ENCODE measurements at places on chromosomes 4 and X.
A peak's percentile ranks its signal among the peaks of the same experiment; 100 is the strongest.

- no peaks in the 10 kb centered on the region for H3K27me3 ChIP-seq
- no peak overlapping the region for H3K4me3 ChIP-seq
- H3K27ac ChIP-seq = no peak overlapping the region
- H3K4me1 ChIP-seq = no peaks in the 10 kb centered on the region
- DNase-seq = no peak
Observed at GRCh38 chr4:76772498-76773106, 125.3 kb downstream of the SOWAHB start.

DNA sequence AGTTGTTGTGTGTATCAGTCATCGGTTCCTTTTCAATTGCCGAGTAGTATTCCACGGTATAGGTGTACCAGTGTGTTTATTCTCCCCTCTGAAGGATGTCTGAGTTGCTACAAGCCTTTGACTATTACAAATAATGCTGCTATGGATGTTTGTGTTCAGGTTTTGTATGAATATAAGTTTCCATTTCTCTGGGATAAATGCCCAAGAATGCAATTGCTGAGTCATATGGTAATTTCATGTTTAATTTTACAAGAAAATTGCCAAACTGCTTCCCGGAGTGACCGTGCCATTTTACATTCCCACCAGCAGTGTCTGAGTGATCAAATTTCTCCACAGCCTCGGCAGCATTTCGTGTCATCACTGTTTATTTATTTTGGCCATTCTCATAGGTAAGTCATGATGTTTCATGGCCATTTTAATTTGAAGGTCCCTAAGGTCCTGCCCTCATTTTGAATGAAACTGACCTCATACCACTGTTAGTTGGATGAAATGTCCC is 73.9 kb downstream of the IRF2 start:
- peak; percentile 84 for DNase-seq
- no peak overlapping the region for H3K4me3 ChIP-seq
- peaks cover 14% of the 10 kb centered on the region for H3K4me1 ChIP-seq
- peak overlapping the region; percentile 83 for H3K27ac ChIP-seq
- H3K36me3 ChIP-seq = no peaks in the 10 kb centered on the region

DNA sequence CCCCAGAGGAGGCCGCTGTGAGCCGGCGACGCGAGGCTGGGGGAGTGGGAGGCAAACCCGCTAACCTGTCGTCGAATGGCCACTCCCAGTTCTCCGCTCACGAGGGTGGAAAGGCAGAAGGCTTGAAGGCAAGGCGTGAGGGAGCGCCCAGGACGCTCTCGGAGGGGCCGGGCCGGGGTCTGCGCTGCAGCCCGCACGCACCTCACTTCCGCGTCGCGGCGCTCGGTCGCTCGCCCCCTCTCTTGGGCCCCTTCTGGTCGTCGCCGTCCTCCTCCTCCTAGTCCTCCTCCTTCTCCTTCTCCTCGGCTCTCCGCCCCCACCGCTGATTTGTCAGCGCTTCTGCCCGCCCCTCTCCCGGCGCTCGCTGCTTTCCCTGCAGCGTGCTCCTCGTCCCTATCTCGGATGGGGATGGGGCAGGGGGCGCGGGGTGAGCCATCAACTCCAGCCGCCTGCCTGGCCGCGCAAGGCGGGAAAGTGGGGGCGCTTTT is at the start of gene SNCA:
Gene SNCA, minus strand, starts transcription at position 265 of the 488 bp plus-strand sequence. CDS start 1,494 bp downstream, outside the sequence.
- peak within 1 kb of the TSS; percentile 57 for H3K4me3 ChIP-seq
- no peaks in the 10 kb centered on the region for H3K27me3 ChIP-seq
- H3K4me1 ChIP-seq = no peaks in the 10 kb centered on the region
- no peaks in the 10 kb centered on the region for H3K36me3 ChIP-seq
- no peak for DNase-seq
- H3K27ac ChIP-seq = no peak within 1 kb of the TSS

GRCh38 chr4:163703251-163703650 is 208.8 kb downstream of the TMA16 start:
- no peak overlapping the region for H3K27ac ChIP-seq
- no peak overlapping the region for H3K4me3 ChIP-seq
- H3K27me3 ChIP-seq = no peaks in the 10 kb centered on the region

- H3K4me3 ChIP-seq = no peak overlapping the region
- no peaks in the 10 kb centered on the region for H3K27me3 ChIP-seq
- peak overlapping the region; percentile 61 for H3K27ac ChIP-seq
- peaks cover 49% of the 10 kb centered on the region for H3K4me1 ChIP-seq
- H3K36me3 ChIP-seq = peaks cover 17% of the 10 kb centered on the region
- DNase-seq = no peak
Observed at GRCh38 chr4:40579983-40580382, 49.7 kb downstream of the RBM47 start.

DNA sequence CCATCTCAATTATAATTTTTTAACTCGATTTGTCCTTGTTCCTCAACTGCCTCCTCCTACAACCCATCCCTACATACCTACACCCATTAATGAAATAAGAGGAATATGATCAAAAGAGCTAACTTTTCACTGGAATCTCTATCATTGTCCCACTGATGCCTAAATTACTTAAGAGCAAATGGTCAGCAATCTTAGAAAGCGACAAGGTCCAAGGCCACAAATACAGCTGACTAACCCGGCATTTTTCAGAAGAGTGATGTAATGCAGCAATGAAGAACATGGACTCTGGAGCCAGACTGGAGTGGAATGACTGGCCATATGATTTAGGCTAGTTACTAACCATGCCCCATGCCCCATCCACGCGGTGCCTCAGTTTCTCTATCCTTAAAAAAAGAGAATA is 56.2 kb downstream of the PPA2 start:
- no peaks in the 10 kb centered on the region for H3K27me3 ChIP-seq
- DNase-seq = no peak

GRCh38 chr4:25857403-25857802 is 5.4 kb downstream of the SEL1L3 start:
- H3K27me3 ChIP-seq = no peaks in the 10 kb centered on the region
- no peaks in the 10 kb centered on the region for H3K36me3 ChIP-seq
- H3K27ac ChIP-seq = no peak overlapping the region
- no peak for DNase-seq

DNA sequence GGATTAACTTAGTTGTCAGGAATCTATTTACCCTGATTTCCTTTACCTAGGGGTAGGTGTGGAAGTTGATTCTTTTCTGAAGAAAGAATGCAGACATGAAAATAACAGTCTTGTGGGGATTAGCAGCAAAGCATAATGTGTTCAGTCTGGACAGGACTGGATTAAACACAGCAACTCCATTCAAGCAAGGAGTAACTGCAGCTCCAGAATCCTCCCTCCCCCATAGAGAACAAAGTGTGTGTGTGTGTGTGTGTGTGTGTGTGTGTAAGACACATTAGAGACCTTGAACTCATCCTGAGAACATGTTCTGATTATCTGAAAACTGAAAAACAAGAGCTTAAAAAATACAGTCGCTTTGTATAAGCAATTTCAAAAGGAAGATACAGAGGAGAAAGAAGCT is 9.3 kb downstream of the C4orf54 start:
- no peak overlapping the region for H3K27ac ChIP-seq
- H3K4me1 ChIP-seq = no peaks in the 10 kb centered on the region
- DNase-seq = no peak
- no peak overlapping the region for H3K4me3 ChIP-seq

DNA sequence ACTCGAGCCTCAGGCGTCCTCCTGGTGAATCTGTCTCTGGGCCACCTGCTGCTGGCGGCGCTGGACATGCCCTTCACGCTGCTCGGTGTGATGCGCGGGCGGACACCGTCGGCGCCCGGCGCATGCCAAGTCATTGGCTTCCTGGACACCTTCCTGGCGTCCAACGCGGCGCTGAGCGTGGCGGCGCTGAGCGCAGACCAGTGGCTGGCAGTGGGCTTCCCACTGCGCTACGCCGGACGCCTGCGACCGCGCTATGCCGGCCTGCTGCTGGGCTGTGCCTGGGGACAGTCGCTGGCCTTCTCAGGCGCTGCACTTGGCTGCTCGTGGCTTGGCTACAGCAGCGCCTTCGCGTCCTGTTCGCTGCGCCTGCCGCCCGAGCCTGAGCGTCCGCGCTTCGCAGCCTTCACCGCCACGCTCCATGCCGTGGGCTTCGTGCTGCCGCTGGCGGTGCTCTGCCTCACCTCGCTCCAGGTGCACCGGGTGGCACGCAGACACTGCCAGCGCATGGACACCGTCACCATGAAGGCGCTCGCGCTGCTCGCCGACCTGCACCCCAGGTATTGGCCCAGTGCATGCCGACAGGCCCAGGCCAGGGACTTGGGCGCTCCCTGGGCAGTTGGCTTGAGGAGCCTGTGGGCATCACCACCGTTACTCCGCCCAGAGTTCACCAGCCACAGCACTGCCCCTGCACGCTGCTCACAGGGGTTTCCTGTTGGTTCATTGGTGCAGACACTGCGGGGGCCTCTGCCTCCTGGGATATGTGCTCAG is 1.1 kb downstream of the GPR78 start:
- DNase-seq = no peak
- no peaks in the 10 kb centered on the region for H3K4me1 ChIP-seq
- H3K27me3 ChIP-seq = no peaks in the 10 kb centered on the region
- H3K27ac ChIP-seq = no peak overlapping the region
- H3K4me3 ChIP-seq = no peak overlapping the region

GRCh38 chr4:41796545-41797210 is 48.2 kb upstream of the PHOX2B start:
- H3K4me3 ChIP-seq = no peak overlapping the region
- H3K27ac ChIP-seq = no peak overlapping the region
- no peak for DNase-seq
- H3K4me1 ChIP-seq = no peaks in the 10 kb centered on the region

DNA sequence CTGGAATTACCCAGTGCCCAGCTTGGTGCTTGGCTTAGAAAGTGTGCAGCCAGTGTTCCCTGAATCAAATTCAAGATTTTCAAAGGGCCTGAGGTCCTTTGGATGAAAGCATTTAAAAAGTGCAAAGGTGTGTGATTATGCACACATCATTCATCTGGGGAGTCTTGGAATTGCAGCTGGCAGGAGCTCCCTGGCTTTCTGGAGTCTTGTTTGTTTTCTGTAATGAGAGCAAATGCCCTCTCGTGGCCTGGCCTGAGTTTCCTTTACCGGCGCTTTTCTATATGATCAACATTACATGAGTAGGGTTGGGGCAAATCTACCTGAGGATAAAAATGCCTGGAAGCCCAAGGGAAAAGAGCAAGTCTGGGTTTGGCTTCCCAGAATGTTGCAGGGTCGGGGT is 24.6 kb upstream of the SORCS2 start:
- no peaks in the 10 kb centered on the region for H3K36me3 ChIP-seq
- no peak overlapping the region for H3K4me3 ChIP-seq
- H3K27ac ChIP-seq = no peak overlapping the region
- H3K27me3 ChIP-seq = 0 out of 2 replicates have a peak, but pooled peaks cover 3% of the 10 kb centered on the region
- no peaks in the 10 kb centered on the region for H3K4me1 ChIP-seq

DNA sequence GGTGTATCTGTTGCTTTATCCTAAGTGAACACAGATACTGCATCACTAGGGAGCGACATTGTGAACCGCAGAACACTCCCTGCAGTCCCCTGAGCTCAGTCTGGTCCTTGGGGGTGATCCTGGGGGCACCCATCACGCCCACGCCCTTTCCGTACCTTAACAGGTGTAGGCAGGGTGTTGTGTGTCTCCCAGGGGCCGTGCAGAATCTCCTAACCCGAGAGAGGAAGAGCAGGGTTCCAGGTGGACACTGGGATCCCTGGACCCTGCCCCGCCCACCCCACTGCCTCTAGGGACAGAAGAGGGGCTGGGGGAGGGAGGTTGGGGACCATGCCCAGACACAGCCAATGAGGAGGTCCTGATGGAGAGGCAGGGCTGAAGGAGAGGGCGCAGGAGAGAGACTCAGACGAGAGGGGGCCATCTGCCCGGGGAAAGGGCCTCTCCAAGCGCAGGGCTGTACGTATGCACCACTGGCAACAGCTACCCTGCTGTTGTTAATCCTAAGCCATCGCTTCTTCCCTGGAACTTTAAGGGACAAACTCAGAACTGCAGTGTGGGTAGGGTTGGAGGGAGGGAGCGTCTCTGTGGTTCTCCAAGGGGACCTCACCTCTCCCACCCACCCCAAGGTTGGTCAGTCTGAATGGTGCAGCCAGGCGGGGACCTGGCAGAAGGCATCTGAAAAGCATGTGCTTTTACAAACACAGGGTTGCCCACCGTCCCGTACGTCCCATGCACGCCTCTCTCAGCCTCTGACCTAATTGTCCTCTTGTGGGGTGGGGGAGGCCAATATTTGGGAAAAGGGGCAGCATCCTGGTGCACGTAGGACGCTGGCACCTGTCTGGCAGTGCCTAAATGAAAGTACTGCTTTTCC is 2.5 kb downstream of the P2RY8 start:
- no peak overlapping the region for H3K27ac ChIP-seq
- no peaks in the 10 kb centered on the region for H3K27me3 ChIP-seq
- DNase-seq = no peak
- no peaks in the 10 kb centered on the region for H3K4me1 ChIP-seq

- no peak overlapping the region for H3K27ac ChIP-seq
- no peaks in the 10 kb centered on the region for H3K4me1 ChIP-seq
- no peaks in the 10 kb centered on the region for H3K27me3 ChIP-seq
- DNase-seq = peak; percentile 29
- no peaks in the 10 kb centered on the region for H3K36me3 ChIP-seq
Observed at GRCh38 chrX:30301963-30302362, 7.2 kb downstream of the NR0B1 start.

DNA sequence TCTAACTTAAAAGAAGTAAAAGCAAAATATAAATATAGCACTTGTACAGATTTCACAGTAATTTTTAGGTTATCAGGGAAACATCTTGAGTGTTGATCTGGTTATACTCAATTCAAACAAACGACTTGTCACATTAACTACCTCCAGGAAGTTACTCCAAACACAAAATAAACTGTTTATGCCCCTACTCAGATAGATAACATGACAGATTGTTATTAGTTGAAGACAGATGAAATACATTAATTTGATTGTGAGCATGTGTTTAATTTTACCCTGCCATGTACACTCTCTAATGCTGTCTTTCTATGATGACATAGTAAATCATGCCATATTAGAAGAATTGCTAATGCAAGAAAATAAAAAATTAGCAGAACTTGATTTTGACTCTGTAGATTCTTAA is 88.0 kb downstream of the RAB28 start:
- DNase-seq = no peak
- no peak overlapping the region for H3K27ac ChIP-seq
- no peaks in the 10 kb centered on the region for H3K4me1 ChIP-seq
- no peaks in the 10 kb centered on the region for H3K27me3 ChIP-seq
- no peaks in the 10 kb centered on the region for H3K36me3 ChIP-seq

GRCh38 chr4:146310319-146311021 is 96.1 kb downstream of the REELD1 start:
- no peaks in the 10 kb centered on the region for H3K27me3 ChIP-seq
- H3K4me1 ChIP-seq = no peaks in the 10 kb centered on the region
- no peaks in the 10 kb centered on the region for H3K36me3 ChIP-seq
- H3K27ac ChIP-seq = no peak overlapping the region
- no peak for DNase-seq
